ENCODE measurements at places on chromosomes 2 and 18.

GRCh38 chr18:13464432-13465123 is 246.0 kb downstream of the LDLRAD4 start:
- H3K4me1 ChIP-seq: peaks cover 3% of the 10 kb centered on the region
- peak overlapping the region; percentile 49 for H3K4me3 ChIP-seq
- H3K27ac ChIP-seq: no peak overlapping the region

GRCh38 chr2:71275939-71276310 is 49.0 kb upstream of the PAIP2B start:
- DNase-seq: no peak
- no peaks in the 10 kb centered on the region for H3K27me3 ChIP-seq
- H3K4me3 ChIP-seq: peak overlapping the region; percentile 81
- H3K27ac ChIP-seq: no peak overlapping the region

- no peaks in the 10 kb centered on the region for H3K36me3 ChIP-seq
- peak overlapping the region; percentile 92 for H3K27ac ChIP-seq
- H3K27me3 ChIP-seq: no peaks in the 10 kb centered on the region
- H3K4me3 ChIP-seq: no peak overlapping the region
Observed at GRCh38 chr2:218832520-218832919, 917 bp upstream of the PRKAG3 start.

DNA sequence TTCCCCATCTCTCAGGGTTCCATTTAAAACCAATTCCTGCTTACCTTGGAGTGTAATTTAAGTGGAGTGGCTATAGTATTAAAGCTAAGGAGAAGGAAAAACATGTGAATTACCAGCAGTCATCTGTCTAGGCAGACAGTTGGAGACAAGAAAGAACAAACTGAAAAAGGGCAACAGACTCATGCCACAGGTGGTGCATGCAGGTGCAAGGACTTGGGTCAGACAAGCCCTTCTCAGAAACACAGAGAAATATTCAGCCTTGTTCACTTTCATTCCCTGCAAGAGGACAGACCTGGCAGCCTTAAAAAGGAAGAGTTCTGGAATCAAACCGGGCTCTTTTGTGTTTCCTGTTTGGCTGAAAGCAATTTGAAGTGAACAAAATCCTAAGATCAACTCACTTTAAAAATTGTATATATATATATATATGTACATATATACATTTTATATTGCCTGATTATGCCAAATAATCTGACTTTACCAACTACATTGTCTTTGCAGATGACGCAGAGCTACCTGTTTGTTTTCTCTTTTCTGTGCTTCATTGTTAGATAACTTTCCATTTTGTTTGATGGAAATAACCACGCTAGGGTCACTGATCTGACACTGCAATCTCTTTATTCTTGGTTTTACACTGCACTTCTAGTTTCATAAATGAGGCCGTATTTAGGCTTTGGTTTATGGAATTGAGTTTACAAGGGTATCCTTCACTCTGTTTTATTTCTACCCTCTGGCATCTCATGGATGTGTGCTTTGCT is 35.1 kb upstream of the VPS54 start:
- no peak overlapping the region for H3K27ac ChIP-seq
- H3K36me3 ChIP-seq: no peaks in the 10 kb centered on the region
- no peak overlapping the region for H3K4me3 ChIP-seq
- H3K4me1 ChIP-seq: no peaks in the 10 kb centered on the region

- no peak for DNase-seq
- no peak overlapping the region for H3K27ac ChIP-seq
- H3K27me3 ChIP-seq: no peaks in the 10 kb centered on the region
Observed at GRCh38 chr18:76593843-76594242, 98.8 kb upstream of the ZNF516 start.

All from thoracic aorta (tissue), 2 donors.